HFF-Myc (cell line): ENCODE measurements at places on chromosomes 4 and X.

DNA sequence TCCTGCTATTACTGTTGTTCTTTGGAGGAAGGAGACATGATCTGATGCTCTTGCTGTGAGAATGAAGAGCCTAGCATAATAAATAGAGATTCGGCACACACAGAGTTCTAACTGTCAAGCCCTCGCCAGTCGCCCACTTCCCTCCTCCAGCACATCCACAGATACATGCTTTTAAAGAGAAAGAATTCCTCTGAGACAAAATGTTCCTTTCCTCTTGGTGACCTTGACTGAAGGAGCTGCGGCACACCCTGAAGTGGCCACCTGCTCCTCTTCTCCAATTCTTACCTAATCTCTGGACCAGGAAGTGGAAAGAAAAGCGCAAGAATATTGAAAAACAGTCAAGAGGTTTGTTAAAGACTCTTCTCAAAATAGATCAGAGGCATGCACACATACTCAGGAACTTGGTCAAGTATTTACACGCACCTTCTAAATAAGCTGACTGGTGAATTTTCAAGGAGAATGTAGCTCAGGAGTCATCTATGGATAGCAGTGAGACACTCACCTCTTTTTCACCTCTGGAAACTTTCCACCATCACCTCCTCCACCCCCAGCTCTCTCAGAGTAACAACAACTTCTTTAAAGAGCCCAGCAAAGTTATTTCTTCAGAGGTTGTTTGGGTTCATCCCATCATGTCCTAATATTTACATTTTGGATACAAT is 95.4 kb downstream of the PARM1 start:
- no peak for DNase-seq

DNA sequence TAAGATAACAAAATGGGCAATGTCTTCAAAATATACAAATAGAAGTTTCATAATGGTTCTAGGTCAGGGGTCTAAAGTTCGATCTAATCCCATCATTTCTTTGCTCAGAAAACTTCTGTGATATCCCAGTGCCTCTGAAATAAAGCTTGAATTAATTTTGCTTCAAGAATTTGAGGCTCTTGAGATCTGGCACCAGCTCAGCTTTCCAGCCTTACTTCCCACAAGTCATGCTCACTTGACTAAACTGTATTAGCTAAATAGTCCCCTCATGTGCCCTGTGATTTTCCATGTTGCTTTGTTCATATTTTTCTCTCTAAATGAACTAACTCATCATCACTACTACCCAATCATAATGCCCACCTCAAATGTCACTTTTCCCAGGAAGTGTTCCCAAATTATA is 50.8 kb upstream of the MBNL3 start:
- no peak for DNase-seq

- DNase-seq: no peak
Measured at GRCh38 chr4:6324999-6325787, 55.5 kb downstream of the WFS1 start.

DNA sequence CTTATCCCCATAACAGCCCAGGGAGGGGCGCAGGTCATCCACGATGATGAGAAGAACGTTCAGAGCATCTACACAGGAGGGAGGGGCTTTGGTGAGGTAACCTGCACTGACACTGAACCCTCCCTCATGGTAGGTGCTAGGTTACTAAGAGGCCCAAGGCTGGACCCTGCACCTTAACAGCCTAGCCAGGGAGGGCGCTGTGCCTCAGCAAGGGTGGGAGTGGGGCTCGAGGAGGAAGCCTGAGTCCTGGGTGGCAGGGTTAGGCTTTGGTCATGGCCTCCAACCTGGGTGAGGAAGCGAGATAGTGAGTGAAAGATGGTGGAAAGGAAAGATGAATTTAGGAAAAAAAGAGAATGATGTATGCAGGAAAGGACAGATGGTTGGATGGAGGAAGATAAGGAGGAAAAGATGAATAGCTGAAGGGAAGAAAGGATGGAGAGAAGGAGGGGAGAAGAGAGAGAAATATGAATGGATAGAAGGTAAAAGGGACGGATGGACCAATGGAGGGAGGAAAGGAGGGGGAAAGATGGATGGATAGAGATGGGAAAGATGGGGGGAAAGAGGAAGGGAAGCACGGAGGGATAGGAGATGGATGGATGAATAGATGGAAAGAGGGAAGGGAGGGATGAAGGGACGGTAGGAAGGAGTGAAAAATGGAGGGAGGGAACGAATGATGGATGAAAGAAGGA is 736 bp downstream of the IDS start:
- DNase-seq: no peak

DNA sequence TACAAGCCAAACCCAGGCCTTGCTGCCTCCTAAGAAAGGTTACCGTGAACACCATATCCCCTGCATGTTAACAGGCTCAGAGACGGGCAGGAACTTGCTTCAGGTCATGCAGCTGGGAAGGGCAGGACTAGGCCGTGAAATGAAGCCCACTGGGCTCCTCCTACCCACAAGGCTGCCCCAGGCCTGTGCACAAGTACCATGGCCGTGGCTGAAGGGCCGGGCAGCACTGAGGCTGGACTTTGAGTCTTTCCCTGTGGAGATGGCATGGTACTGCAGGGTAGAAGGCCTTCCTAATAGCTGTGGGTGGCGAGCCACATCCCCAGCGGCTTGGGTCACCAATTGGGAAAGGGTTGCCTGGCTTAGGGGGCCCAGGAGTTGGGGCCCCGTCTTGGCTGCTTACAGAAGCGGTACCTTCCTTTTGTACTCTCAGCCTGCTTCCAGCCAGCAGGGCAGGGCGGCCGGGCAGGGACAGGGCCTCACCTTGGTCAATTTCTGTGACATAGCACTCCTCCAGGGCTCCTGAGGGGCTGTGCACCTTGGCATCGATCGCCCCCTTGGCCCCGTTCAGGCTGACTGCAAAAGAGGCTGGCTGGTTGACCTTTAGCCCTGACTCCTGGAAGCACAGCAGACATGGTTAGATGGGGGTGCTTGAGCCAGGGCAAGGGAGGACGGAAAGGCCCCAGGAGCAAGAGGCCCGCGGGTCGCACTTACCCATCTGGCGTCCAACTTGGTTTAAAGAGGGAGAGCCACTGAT is 23.8 kb downstream of the FLNA start:
- DNase-seq: no peak

GRCh38 chr4:5979981-5980380 is 38.2 kb downstream of the C4orf50 start:
- DNase-seq: no peak

DNA sequence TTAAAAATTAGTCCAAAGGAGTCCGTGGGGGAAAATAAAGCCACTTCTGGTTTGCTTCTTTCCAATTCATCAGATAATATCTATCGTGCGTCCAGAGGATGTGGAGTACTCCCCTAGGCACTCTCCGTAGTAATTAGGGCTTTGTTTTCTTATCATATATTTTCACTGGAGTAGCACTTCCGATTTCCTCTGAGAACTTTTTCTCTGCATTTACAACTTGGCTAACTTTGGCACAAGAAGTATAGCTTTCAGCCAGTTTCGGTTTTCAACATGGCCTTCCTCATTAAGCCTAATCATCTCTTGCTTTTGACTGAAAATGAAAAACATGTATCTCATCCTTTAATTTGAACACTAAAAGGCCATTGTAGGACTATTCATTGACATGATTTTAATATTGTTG is 80.5 kb downstream of the CASP3 start:
- no peak for DNase-seq

DNA sequence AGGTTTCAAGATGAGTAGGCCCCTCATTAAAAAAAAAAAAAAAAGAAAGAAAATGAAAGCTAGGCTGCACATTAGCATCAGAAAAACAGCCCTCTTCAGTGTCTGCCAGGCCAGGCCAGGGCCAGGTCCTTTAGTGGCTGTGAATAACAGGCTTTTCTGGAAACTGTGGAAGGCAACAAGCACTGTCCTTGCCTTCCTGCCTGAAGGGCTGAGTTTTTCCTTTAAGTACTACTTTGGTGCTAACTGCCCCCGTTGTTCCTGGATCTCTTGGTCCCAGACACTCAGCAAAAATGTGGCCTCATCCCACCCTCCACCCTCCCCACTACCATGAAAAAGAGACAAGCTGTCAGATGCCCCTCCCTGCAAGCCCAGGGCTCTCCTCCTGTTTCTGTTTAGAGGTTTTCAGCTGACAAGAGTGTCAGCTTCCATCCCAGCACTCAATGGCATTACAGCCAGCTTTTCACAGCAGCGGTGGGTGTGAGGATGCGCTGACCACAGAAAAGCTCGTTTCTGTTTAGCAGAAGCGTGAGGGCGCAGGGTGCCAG is 174.2 kb downstream of the NHS start:
- no peak for DNase-seq
